Hippocampal formation (tissue), 2 donors: ENCODE measurements at places on chromosomes 7 and 10.
A peak's percentile ranks its signal among the peaks of the same experiment; 100 is the strongest.

DNA sequence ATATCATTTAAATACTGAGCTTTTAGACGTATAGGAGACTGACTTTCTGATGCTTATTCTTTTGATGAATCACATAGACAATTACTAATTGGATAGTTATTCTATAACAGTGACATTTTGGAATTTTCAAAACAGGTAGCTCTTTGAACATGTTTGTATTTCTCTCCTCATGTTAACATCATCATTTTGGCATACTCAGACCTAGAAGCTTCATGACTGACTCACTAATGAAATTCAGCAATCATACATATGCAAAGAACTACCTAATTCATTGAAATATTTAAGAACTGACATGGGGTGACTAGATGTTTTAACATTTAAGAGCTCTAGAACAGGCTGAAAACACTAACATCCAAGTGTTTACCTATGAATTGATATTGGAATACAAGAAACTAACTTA, 192.3 kb downstream of the VTI1A start:
- DNase-seq: no peak

GRCh38 chr10:124697837-124698544, 46.2 kb downstream of the FAM53B start:
- no peak for DNase-seq

- no peak for DNase-seq
Measured at GRCh38 chr10:80459047-80459865, 5.1 kb downstream of the TSPAN14 start.

- no peak for DNase-seq
Measured at GRCh38 chr10:68223535-68224165, 8.3 kb downstream of the ATOH7 start.

GRCh38 chr10:58867683-58868082, 308.8 kb upstream of the PHYHIPL start:
- no peak for DNase-seq

DNA sequence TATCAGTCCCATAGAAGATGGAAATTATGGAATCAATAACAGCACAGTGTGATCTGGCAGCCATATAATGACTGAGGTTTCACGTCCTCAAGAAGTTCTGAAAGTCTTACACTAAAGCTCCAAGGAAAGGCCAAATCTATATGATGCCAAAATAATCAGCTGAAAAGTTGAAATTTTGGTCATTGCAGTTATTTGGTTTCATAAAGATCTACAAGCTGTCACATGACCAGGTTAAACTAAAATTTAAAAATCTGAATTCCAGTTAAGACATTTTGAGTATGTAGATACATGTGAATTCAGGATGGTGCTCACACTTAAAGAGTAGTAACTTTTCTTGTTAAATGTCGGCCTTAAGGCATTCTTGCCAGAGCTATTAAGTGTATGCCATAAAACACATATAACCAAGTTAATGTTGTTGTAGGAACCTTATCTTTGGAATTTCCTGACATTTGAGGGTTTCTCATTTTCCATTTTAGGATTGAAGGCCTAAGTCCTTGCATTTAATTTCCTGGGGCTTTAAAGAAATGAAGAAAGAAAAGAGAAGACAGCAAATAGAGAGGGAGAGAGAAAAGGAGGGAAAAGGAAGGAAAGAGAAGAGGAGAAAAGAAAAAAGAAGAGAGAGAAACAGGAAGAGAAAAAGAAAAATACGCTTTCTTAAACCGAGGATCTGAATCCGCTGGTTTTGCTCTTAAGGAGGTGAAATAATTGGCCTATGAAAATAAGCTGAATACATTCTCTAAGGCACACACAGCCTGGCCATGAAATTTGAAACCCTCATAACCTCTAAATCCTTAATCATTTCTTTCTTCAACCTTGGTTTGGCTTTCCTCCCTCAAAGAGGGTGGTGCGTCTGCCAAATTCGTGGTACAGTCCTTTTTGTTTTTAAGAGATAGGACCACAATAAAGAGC, 43.8 kb downstream of the DENND2A start:
- no peak for DNase-seq

GRCh38 chr10:126955396-126955795, 50.2 kb downstream of the DOCK1 start:
- peak; percentile 34 for DNase-seq

- DNase-seq: no peak
Measured at GRCh38 chr7:147804032-147804431, 786.5 kb upstream of the C7orf33 start.

GRCh38 chr7:142025896-142026295, 30.2 kb downstream of the MGAM start:
- DNase-seq: no peak

DNA sequence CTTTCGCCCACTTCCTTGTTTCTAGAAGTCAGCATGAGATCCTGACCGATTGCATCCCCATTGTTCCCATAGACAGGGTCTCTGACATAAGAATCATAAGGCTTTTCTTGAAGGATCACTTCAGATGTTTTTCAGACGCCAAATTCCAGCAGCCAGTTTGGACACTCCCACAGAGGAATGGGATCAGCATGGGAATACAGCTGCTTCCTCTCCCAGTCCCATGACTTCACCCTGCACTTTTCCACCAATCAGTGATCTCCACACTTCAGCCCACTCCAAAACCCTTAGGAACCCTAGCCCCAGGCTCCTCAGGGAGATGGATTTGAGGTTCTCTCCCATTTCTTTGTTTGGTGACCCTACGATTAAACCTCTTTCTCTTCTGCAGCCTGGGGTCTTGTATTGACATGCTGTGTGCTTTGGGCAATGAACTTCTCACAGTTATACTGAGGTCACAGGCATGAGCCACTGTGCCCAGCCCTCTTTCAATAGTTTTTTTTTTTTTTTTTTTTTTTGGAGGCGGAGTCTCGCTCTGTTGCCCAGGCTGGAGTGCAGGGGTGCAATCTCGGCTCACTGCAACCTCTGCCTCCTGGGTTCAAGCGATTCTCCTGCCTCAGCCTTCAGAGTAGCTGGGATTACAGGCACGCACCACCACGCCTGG, 52.8 kb upstream of the CHST3 start:
- DNase-seq: no peak

GRCh38 chr10:102735065-102735562, 8.6 kb upstream of the WBP1L start:
- no peak for DNase-seq

DNA sequence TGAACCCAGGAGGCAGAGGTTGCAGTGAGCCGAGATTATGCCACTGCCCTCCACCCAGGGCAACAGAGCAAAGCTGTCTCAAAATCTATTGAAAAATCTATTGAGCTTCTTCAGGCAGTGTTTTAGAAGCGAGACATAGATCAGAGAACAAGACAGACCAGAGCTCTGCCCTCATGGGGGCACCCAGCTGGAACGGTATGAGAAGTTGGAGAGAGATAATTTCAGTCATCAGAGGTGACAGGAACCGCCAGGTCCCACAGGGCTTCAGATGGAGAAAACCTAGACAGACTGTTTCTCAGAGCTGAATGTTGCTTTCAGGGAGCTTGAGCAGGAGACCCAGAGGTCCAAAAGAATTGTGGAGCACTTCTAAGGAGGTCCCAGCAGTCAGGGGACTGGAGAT, 14.2 kb upstream of the GTF2IRD1 start:
- DNase-seq: no peak

GRCh38 chr7:156827587-156828203, 65.3 kb downstream of the LMBR1 start:
- no peak for DNase-seq

- DNase-seq: no peak
Measured at GRCh38 chr7:79590391-79590790, 136.9 kb upstream of the MAGI2 start.
